ENCODE measurements at places on chromosomes 5 and 9.

DNA sequence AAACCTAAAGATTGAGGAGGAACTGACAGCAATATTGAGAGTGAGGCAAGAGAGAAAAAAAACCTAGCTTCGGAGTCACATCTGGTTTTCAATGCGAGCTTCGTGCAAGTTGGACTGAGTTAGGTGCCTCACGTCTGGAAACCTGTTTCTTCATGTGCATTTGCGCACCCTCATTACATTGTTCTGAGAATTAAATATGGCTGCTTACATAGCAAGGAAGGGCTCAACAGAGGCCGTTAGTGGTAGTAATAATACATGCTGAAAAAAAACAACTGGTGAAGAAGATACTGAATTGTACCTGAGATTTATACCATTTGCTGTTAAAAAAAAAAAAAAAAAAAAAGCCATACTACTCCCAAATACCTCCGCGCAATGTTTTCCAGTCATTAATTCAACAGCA, 18.6 kb downstream of the DNAJA1 start:
- no peak for DNase-seq

DNA sequence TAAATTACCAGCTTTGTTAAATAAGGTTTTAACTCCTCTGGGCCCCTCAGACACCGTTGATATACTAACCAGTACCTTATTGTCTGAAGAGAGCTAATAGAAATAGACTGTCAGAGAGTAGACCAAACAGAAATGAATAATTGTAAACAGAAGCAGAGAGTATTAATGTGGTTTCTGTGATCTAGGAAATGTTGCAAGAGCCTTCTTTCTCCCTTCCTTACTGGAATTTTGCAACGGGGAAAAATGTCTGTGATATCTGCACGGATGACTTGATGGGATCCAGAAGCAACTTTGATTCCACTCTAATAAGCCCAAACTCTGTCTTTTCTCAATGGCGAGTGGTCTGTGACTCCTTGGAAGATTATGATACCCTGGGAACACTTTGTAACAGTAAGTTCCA, 5.1 kb downstream of the TYRP1 start:
- no peak for DNase-seq

DNA sequence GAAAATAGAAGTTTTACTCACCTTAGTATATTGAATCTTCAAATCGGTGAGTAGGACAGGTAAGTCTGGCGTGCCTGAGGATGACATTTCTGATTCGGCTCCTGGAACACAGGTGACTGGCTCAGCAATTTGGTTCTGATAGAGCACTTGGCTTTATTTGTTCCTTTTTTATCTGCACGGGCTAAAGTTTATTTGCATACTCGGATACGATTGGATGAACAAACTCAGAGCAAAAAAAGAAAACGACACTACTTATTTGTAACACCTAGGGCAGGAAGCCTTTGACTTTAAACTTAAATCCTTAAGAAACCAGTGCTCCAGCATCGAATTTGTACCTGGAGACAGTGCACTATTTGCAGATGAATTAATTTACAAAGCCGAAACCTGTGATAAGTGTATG, at the start of gene ALDH1A1:
ALDH1A1 (minus strand) TSS at position 140 of the 400 bp plus-strand sequence; CDS start at position 87, 53 bp downstream.
- DNase-seq = no peak

- DNase-seq = no peak
Observed at GRCh38 chr9:4997196-4997595, 12.1 kb downstream of the JAK2 start.

- no peak for DNase-seq
Observed at GRCh38 chr9:87292449-87293191, 205.0 kb upstream of the DAPK1 start.

- DNase-seq = no peak
Observed at GRCh38 chr5:113218200-113218599, 216.6 kb downstream of the TSSK1B start.

GRCh38 chr9:87034841-87035240, 87.5 kb upstream of the GAS1 start:
- DNase-seq = no peak

DNA sequence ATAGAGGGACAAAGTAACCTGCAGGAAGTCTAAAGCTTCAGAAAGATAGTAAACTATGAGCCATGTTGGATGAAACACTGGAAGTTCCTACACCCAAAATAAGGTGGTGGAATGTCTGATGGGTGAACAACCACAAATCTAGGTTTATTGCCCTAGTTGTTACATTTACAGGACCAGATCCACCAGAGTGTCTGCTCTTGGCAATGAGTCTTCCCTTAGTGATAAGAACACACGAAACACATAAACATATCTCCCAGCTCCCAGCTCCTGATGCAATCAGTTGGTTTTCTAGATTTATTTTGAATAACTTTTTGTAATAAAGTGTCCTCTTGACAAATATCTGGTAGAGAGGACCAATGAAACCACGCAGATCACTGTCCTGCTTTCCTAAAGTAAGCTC, 329.7 kb upstream of the WWC1 start:
- no peak for DNase-seq

GRCh38 chr9:120696551-120697230, 17.6 kb downstream of the MEGF9 start:
- DNase-seq = no peak

DNA sequence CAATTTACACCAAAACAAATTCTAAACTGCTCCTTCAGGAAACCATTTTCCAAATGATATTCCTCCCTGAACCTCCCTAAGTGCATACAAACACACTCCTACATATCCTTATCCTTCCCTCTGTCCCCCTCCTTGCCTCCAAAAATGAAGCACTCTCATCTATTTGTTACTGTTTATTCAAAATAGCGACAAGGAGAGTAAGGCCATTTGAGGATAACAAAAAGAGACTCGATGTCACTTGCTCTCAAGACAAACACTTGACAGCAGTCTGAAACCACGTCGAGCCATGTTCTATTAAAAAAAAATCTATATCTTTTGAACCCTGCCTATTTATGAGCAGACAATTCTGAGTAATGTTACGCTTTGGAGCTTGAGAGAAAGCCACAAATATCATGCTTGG, 547.9 kb downstream of the DTWD2 start:
- no peak for DNase-seq

DNA sequence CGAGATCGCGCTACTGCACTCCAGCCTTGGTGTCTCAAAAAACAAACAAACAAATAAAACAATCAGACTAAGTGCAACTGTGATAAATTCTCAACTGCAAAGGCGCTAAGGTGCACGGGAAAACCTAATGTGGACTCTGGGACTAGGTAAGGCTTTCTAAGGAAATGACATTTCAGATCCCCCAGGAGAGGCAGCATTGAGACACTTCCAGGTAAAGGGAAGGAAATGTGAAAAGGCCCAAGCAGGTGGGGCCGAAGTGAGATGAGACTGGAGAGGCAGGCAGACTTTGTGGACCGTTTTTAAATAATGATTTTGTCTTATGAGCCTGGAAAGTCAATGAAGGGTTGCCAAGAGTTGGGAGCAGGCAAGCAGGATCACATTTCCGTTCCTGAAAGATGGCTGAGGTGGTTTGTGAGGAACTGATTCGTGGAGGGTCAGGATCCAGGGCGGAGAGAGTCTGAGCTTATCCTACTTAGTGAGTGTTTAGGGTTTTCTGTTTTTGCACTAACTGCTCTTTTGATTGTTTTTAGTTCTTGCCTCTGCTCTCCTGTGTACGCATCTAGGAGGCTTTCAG, 2.0 kb upstream of the APBA1 start:
- DNase-seq = no peak

GRCh38 chr9:68625559-68625958, 79.5 kb upstream of the PIP5K1B start:
- no peak for DNase-seq

- DNase-seq = no peak
Observed at GRCh38 chr5:71786337-71787055, 67.4 kb downstream of the CARTPT start.

- DNase-seq = no peak
Observed at GRCh38 chr9:87712801-87713277, 13.1 kb upstream of the CTSL start.

- DNase-seq = no peak
Observed at GRCh38 chr5:169097374-169098326, 203.3 kb downstream of the SLIT3 start.

- no peak for DNase-seq
Observed at GRCh38 chr9:137431416-137431931, 8.3 kb downstream of the NOXA1 start.

DNA sequence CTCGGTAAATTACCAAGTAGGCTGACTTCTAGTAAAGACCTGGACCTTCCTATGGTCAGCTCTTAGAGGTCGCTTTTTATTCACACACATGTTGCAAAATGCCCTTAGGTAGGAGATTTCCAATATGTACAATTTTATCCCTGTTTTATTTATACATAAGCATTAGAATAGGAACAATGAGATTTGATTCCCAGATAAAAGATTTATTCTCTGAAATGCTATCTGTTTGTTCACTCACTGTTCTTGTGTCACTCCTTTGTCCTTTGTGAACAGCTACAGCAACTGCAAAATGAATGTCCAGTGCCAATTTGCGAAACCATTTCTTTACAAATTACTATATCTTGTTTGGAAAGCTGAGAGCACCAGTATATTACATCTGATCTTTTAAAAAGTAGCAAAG, 991.5 kb upstream of the TYRP1 start:
- no peak for DNase-seq

DNA sequence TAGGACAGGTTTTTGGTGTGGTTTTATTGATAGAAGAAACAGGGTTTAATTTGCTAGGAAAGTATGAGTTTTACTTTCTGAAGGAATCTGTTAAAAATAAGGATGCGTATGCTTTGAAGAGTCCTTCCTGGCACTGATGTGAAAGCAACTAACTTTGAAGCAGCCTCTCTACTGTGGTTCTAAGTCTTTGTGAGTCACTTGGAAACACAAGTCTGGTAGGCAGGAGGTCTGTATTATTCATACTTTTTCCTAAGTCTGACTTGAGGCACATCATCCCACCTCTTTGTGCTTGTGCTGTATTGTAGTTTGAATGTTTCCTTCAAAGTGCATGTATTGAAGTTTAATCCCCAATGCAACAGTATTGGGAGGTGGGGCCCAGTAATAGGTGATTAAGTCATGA, 129.0 kb downstream of the TAF11L14 start:
- no peak for DNase-seq

GRCh38 chr9:104993291-104993963, 65.5 kb upstream of the ABCA1 start:
- no peak for DNase-seq

DNA sequence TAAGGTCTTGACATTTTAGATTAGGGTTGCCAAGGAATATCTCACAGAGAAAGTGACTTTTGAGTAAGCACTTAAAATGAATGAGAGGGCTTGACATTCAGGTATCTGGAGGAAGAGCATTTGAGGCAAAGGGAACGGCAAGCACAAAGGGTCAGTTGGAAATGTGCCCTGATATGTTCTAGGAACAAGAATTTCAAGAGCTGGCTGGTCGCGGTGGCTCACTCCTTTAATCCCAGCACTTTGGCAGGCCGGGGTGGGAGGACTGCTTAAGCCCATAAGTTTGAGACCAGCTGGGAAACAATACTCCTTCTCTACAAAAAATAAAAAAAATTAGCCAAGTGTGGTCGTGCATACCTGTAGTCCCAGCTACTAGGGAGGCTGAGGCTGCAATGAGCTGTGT, 16.5 kb downstream of the KIAA1958 start:
- no peak for DNase-seq

GRCh38 chr9:111152614-111153406, 114.5 kb upstream of the LPAR1 start:
- DNase-seq = no peak

GRCh38 chr9:76219560-76220151, 174.6 kb downstream of the RFK start:
- DNase-seq = no peak

GRCh38 chr5:59584858-59585846, 308.4 kb downstream of the PDE4D start:
- DNase-seq = no peak

GRCh38 chr5:27241564-27242257, 203.3 kb upstream of the CDH9 start:
- no peak for DNase-seq

- no peak for DNase-seq
Observed at GRCh38 chr9:135076143-135076875, 11.2 kb upstream of the OLFM1 start.

- no peak for DNase-seq
Observed at GRCh38 chr9:116868201-116868600, 181.1 kb downstream of the TRIM32 start.

- DNase-seq = no peak
Observed at GRCh38 chr5:171712616-171713015, 73.0 kb upstream of the SMIM23 start.

- DNase-seq = no peak
Observed at GRCh38 chr5:73996151-73996755, 370.3 kb downstream of the ARHGEF28 start.

DNA sequence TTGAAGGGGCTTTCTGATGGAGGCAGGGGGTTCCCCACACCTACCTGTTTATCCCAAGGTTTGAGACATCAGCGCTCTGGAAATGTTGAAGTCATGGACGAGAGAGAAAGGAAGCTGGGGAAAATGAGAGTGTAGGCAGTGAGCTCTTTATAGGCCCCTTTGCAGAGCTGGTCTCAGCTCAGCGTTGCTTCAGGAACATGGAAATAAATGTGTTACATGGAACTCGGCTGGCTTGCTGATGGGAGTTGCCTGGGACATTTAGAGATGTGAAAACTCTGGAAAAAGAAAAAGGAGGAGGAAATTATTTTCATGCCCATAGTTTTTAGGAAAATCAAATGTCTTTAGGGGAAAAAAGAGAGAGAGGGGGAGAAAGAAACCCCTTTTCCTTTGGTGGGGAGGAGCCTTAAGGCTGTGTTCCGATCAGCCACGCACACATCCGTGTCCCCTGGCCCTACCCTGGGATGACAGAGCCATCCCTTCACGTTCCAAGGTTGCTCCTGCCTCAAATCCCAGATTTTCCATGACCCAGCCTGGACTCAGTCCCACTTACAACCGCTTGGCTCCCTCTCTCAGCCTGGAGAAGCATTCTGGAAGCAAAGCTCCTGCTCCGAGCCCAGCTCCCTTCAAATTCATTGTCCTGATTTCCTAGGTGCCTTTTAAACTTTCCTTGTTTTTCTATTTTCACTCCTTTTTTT, 78.3 kb downstream of the COL27A1 start:
- DNase-seq = no peak

DNA sequence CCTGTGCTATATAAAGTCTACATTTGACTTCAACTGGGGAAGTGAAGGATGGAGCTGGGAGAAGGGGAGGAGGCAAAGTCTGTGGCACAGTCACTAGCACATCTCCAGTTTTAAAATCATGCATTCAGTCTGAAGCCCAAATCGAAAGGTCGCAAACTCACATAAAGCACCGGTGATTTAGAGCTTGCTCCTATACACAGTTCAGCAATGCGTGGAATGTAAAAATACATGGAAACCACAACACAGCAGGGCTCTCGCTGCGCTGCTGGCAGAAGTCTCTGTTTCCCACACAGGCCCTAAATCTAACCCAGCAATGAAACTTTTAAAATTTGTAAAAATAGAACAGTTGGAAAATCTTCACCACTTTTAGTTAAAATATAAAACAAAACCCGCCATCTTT, 68.2 kb downstream of the EBF1 start:
- no peak for DNase-seq

DNA sequence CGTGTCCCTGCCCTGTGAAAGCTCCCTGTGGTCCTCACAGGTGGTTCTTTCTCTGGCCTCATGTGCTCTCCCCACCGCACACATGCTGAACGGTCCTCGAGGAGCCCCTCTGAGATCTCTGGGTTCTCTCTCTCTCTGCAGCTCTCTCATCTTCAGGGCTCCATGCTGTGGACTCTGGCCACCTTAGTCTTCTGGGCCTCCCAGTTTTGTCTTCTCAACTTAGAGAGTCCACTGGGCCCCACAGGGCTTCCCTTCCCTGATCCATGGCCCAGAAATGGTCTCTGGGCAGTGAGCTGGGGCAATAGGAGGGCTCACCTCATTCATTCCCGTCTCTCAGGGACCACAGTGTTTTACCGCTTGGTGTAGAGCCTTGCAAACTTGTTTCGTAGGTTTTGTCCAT, 26.4 kb downstream of the FGD3 start:
- DNase-seq = no peak

GRCh38 chr9:13873203-13873602, 440.7 kb downstream of the NFIB start:
- no peak for DNase-seq

Data from stimulated activated CD8-positive, alpha-beta memory T cell treated with anti-CD3 and anti-CD28 coated beads, Interleukin-7, amount 100 ng/mL, for 48 hours (primary cell).